ENCODE measurements at places on chromosomes 11 and 22.

DNA sequence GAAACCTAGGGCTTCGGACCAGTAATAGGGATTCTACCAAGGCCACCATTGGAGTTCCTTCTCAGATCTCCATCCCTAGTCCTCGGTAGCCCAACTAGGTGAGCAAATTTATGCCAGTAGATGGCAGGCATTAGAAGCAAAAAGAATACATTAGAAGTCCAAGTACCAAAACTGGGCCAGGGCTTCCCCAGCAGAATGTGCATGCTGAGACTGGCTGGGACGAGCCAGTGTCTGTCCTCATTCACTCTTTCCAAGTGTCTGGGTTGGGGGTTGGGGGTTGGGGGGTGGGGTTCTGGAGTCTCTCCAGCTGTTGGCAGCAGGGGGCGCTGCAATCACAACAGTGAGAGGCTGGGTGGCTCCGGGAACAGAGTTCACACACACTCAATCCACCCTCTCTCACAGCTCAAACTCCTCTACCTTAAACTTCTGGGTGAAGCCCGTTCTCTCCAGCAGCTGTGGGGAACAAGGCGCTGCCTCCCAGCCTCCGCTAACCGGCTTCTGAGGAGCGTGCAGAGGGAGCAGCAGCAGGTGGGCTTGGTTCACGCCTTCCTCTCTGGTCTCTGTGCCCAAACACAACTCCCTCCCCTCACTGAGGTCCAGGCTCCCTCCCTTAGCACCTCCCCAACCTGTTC is 57.5 kb downstream of the BTG4 start:
- no peak for DNase-seq

- no peak for DNase-seq
These were observed 57.3 kb upstream of the PHF21A start for GRCh38 chr11:46178513-46178912.

DNA sequence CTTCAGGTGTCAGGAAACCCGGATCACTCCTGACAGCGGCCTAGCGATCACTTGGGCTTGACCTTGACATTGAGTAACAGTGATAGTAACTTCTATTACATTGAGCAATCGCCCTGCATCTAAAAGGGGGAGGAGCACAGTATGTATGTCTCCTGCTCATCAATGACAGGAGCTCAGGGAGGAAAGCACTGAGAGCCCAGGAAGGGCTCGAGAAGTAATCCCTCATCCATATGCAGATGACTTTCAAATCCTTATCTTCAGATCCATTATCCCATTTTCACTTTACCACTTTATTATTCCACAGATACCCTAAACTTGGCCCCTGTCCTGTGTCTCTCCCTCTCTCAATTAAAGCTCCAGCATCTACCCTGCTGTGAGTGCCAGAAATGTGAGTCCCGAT is 47.8 kb downstream of the ABTB2 start:
- DNase-seq = no peak

DNA sequence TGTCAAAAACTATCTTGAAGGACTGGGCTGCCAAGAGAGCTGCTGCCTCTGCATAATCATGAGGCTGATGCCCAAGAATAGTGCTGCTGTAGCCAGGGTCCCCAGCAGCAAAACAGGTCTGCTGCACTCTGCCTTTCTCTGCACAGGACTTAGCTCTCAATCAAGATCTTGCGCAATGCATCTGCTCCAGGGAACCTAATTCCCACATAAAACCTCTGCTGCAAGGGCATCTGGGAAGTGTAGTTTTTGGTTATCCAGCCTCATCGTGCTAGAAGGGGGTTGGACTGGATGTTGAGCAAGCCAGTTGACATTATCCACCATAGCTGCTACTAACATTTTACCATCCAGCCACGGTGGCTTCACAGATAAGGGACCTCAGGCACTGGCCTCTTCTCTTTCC is 192.7 kb downstream of the C11orf91 start:
- DNase-seq = no peak

GRCh38 chr11:14653090-14653489 is 9.5 kb downstream of the PDE3B start:
- DNase-seq = no peak

Data from DMS153 (cell line).